CD4-positive, alpha-beta T cell treated with Interleukin-15 for 1 hour (primary cell): ENCODE measurements at places on chromosomes 1 and 21.

- no peak for DNase-seq
Observed at GRCh38 chr1:151210830-151211229, 12.5 kb downstream of the PIP5K1A start.

DNA sequence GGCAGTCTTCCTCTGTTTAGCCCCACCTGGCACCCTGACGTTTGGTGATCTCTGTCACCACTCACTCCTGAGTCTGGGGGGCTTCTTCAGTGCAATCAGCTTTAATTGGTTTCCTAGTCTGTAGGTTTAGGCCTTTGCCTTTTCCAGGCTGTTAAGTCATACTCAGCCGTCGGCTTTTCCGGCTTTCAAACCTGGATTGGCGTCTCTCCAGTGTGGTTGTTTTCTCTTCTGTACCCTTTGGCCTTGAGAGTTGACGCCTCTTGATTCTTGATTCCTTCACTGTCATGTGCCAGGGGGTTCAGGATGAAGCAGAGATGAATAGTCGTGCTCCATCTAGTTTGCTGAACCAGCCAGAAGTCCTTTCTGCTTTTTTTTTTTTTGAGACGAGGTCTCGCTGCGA is 24.9 kb downstream of the NCMAP start:
- DNase-seq = no peak

- no peak for DNase-seq
Observed at GRCh38 chr1:2347896-2348295, 43.5 kb downstream of the MORN1 start.

- no peak for DNase-seq
Observed at GRCh38 chr1:246947255-246947654, 15.5 kb upstream of the AHCTF1 start.

- no peak for DNase-seq
Observed at GRCh38 chr1:228150461-228151179, 890 bp downstream of the GJC2 start.

- no peak for DNase-seq
Observed at GRCh38 chr21:45385549-45386050, 19.4 kb upstream of the COL18A1 start.

DNA sequence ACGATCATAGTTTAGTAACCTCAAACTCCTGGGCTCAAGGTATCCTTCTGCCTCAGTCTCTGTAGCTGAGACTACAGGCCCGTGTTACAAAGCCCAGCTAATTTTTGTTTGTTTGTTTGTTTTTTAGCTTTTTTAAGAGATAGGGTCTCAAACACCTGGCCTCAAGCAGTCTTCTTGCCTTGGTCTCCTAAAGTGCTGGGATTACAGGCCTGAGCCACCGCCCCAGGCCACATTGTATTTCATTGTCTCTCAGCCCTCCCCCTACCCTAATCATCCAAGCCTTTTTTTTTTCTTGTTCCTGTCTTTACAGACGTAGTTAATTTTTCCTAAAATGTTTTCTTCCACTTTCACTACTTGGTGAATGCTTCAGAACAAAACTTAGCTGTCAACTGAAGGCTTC is 5.4 kb downstream of the CDC7 start:
- no peak for DNase-seq

DNA sequence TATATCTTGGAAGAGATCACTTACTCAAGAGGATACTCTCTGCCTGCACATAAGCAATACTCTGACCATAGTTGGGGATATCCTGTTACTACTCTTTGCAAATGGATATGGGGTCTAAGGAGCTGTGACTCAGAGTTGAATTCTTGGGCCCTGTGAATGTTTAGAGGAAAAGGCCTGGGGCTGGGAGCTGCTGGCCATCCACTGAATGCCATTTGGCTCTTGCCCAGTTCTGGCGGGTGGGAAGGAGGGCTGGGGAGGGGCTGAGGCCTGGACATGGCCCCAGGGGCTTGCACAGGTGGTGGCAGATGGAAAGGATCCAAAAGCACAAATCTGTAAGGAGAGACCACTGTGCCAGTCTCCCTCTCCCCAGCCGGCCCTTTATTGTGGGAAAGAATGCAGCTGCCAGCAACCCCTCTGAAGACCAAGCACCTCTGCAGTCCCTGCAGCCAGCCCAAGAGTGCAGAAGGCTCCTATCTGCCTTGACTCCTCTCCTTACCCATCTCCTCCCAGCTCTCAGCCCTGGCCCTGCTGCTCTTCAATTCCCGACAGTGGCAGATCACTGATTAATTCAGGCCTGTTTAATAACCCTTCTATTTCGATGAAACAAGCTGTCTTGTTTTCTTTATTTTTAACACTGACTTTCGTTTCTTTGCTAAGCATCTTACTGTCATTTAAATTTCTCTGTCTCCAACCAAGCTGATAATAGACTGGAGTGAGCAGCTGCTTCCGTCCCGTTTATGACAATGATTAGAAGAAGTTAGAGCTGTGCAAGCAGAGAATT is 12.1 kb downstream of the PLXNA2 start:
- no peak for DNase-seq

DNA sequence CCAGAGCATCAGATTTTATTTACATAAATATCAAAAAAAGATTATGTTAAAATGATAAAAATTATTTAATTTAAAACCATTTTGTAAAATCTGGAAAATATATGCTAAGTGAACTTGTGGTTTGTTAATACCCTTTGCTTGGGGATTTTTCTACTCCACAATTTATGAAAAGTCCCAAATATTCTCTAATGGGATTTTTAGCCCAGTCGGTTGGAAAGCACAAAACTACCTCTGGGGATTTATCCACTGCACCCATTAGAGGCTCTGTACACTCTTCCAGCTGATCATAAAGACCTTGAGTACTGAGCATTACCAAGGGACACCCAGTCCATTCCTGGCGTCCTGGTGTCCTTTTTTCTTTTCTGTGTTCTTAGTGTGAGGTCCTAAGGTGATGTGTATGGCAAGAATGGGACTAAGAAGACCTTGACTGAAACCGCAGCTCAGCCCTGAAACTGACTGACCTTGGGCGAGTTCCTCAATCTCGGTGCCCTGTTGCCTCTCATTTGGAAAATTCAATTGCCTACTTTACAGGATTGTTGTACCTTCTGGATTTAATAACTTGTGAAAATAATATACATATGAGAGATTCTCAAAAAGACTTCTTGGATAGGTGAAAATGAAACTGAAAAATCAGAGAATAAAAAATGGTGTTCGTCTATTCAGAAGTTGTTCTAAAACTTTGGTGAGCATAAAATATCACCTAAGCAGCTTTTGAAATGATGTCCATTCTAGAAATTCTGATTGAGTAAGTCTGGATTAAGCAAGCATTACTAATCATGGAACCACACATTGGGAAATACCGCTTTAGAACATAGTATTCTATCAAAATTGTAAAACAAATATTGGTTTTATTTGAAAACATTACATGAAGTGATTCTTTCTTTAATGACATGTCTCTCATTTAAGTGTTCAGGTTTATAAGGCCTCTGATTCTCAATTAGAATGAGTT is 21.5 kb upstream of the SAMSN1 start:
- no peak for DNase-seq

DNA sequence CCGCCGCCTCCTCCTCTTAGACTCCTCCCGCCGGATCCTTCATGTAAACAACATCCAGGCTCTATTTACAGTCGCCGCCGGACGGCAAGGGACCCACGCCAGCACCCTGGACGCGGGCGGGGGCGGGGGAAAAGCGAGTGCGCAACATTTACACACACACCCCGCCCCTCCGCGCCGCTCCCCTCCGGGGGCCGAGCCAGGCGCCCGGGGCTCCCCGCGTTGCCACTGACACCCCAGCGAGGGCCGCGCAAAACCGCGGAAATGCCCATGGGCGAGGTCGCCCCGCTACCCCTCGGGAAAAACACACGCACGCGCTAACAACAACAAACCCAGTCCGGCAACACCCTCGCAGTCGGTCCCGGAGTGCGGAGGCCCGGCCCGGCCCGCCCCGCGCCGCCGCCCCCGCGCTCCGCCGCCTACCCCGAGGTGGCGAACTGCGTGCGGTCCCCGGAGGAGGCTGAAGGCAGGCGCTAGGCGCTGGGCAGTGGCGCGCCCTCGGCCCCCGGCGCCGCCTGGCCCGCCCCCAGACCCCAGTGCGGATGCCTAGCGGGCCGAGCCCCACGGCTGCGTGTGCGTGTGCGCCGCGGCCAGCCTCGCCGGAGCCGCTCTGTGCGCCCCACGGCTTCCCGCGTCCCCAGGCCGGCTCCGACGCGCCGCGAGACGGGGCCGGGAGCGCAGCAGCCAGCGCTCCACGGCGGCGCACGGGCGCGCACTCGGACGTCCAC is 81.1 kb upstream of the AK4 start:
- DNase-seq = peak; percentile 87

- DNase-seq = no peak
Observed at GRCh38 chr1:164591858-164592257, 32.9 kb downstream of the PBX1 start.

DNA sequence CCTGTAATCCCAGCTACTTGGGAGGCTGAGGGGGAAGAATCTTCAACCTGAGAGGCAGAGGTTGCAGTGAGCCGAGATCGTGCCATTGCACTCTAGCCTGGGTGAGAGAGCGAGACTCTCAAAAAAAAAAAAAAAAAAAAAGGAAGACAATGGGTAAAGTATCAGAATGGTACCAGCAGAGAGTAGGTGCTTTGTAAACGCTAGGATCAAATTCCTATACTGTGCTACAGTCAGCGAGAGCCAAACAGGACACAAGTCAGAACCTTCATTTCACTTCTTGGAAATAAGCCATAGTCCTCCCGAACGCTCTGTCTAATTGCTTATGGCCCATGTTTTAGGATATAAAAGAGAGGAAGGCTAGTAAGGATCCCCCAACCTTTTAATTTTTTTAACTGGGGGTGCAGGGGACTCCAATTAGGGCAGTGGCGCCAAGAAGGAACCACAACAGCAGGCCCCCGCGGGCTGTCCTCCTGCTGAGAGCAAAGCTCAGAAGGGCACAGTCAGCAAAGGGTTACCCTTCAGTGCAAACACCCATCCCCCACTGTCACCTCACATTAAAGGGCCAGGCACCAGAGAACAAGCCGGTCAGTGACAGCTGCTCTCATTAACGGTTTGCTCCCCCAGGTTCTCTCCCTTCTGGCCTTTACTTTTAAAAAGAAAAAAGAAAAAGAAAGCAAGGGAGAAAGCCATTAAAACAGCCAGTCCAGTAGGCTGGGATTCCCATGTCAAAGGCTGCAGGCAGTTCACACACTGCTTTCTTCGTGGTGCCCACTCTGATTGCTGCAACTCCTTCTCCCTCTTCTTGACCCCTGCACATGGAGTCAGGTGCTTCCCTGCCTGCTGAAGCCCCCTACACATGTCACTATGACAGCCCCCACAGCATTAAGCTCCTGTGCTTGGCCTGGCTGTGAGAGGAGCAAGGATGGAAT is 69.4 kb downstream of the PLPP3 start:
- no peak for DNase-seq

GRCh38 chr1:157310401-157310800 is 172.2 kb upstream of the ETV3 start:
- DNase-seq = no peak

DNA sequence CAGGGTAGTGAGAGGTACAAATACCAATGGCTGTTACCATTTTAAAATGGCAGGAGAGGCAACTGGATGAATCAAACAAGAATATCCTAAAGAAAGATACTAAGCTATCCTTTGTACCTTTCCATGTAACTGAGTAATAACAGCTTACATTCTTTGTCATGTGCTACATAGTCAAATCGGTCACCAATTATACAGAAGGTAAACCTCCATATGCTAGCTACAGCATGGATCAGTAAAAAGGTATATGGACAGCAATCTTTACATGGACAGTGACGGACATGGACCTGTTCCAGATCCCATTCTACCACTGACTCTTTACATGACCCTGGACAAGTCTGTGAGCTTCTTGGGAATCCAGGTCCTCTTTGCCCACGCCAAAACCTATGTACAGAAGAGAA is 13.4 kb upstream of the MRPL9 start:
- DNase-seq = no peak

GRCh38 chr21:27466140-27466539 is 499.3 kb upstream of the ADAMTS5 start:
- DNase-seq = no peak

DNA sequence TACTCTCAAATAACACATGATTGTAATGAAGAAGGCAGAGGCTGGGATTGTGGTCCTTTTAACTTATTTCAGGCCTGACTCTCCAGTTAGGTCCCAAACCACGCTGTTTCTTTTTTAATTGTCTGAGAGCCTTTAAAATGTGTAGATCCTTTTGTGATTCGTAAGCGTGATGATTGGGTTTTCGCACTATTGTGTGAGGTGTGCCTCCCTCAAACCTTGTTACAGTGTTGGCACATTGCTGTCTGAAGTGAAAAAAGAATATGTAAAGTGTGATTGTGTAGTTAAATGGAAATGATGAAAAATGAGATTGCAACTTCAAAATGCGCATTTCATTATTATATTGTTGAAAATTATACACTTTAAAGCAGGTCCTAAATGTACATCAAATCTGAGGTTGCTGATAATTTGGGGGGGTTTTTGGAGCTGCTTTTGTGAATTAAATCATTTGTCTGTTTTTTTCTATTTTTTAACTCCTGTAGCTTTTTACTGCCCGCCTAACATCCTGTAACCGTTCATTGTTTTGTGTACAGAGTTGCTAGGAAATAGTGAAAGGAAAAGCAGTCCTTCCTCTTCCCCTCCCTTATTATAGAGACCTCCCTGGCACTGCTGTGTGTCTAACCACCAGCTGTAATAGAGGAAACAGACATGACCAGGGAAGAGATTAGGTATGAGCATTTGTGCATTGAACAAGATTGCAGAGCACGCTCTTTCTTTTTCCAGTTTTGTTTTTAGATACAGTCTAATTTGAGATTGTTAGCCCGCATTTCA is 43.3 kb downstream of the IARS2 start:
- no peak for DNase-seq

- DNase-seq = no peak
Observed at GRCh38 chr1:211247921-211248320, 11.2 kb upstream of the RCOR3 start.

GRCh38 chr1:15184436-15185241 is 31.1 kb downstream of the TMEM51 start:
- no peak for DNase-seq

DNA sequence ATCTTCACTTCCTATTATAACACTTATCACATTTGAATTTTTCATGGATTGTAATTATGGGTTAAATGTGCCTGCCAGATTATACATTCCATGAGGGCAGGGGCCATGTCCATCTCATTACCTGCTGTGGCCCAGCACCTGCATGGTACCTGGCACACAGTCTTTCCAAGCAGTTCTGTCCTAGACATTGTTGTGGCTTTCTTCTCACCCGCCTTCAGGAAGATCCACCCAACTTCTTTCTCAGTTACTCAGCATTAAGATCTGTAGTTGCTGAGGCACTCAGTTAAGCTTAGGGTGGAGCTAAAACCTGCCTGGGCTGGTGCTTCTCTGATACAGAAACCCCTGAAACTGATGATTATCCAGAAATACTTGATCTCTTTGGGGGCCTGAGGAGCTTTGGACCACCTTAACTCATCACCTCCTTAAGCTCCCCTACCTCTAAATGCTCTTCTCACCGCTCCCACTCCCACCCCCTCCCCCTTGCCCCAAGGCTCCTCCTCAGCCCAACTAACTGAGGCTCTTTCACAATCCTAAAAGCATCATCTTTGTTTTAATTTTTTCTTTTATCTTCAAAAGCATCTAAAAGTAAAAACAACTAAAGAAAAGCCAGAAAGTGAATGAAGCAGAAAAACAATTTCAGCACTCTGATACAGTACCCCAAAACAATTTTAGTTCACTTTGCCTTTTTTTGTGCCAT is 190.6 kb downstream of the FGGY start:
- no peak for DNase-seq
